ENCODE measurements at places on chromosomes 6 and 20.

DNA sequence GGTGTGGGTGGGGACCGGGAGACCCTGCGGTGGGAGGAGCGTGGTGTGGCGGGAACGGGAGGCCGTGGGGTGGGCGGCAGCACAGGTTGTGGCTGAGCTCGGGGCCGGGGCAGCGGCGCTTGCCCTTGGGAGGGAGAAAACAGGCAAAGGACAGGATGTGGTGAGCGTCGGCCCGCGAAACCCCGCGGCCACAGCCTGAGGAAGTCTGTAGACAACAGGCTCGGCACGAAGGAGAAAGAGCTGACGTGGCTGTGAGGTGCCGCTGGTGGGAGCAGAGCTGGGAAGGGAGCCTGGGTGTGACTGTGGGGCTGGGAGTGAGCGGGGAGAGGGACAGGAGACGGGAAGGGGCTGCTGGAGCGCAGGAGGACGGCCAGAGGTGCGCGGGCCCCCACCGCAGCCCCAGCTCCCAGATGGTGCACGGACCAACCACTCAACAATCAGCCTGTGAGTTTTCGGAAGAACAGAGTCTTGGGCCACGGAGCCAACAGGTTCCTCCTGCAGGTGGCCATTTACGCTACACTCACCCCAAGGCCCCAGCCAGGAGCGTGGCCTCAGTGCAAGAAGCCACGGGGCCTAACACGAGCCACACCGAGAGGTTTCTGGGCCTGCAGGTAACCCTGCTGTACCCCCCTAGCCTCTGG lies 202.8 kb downstream of the DLL1 start:
- peak; percentile 97 for DNase-seq

GRCh38 chr20:59774921-59775686 lies 158.3 kb downstream of the SYCP2 start:
- no peak for DNase-seq

- no peak for DNase-seq
Measured at GRCh38 chr6:12138381-12138780, 126.3 kb downstream of the HIVEP1 start.

GRCh38 chr6:41935193-41935574 lies 6.4 kb downstream of the CCND3 start:
- DNase-seq = peak; percentile 43

DNA sequence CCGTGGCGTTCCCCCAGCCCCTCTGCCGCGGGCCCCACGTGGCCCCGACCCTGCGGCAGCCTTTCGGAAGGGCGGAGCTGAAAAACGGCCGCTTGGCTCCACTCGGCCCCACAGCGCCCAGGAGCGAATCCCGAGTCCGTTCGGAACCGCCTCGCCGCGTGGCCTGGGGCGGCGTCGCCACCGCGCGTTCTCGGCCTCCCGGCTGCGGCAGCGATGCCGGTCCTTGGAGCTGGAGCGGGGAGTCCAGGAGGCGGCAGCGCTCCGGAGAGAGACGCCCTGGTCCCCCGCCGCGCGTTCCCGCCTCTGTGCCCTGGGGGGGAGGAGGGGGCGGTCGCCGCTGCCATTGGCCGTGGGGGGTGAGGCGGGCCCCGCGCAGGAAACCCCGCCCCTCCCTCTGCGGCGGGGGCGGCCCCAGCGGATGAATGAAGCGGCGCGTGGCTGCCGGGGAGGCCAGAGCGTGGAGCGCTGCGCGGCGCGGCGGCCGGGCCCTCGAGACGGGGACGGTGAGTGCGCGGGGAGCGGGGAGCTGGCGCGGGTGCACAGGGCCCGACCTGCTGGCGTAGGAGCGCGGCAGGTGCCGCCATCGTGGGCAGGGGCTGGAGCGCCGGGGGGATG lies at the start of gene SLCO4A1:
TSS of gene SLCO4A1 (plus strand) at position 453 of the 615 bp plus-strand sequence. CDS start 13,952 bp downstream, outside the sequence.
- peak; percentile 95 for DNase-seq

DNA sequence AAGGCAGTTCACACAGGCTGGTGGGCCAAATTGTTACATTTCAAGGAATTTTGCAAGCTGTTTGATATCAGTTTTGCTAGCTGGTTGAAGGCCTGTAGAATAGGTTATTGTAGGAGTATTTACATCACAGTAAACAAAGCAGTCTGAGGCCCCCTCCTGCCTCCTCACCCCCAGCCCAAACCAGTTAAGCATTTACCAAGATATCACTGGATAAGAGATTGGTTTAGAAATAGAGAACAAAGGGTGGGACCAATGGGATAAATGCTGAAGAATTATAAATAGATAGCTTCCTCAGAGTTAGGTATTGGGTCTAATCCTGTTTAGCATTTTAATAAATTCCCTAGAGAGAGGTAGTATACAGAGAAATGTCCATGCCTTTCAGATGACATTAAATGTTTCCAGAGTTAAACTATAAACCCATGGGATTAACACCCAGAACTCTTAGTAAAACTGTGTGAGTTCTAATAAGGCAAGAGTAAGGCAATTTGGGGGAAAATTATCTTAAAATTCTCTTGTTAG lies 2.3 kb upstream of the PHACTR2 start:
- DNase-seq = no peak

GRCh38 chr6:35919085-35919826 lies 1.6 kb downstream of the SRPK1 start:
- DNase-seq = peak; percentile 68

DNA sequence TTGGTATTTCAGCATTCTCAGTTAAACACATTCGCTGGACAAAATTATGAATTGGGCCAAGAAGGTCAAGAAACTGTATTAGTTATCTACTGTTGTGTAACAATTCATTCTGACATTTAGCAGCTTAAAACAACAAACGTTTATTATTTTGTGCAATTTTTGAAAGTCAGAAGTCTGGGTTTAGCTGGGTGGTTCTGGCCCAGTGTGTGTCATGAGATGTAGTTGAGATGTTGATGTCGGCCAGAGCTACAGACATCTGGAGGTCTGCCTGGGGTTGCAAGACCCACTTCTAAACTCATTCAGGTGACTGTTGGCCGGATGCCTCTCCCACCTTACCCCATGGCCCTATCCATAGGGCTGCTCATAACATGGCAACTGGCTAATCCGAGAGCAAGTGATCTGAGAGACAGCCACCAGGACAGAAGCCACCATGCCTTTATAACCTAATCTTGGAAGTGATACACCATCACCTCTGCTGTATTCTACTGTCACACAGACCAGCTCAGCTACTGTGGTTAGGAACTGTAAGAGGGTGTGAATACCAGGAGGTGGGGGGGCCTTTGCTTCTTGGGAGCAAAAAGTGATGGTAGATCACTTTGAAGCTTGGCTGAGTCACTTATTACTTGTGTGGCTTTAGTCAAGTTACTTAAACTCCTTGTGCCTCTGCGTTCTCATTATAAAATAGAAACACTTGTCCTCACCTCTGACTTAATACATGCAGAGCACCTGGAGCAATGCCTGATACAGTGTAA lies 217.0 kb upstream of the MYLIP start:
- DNase-seq = no peak

DNA sequence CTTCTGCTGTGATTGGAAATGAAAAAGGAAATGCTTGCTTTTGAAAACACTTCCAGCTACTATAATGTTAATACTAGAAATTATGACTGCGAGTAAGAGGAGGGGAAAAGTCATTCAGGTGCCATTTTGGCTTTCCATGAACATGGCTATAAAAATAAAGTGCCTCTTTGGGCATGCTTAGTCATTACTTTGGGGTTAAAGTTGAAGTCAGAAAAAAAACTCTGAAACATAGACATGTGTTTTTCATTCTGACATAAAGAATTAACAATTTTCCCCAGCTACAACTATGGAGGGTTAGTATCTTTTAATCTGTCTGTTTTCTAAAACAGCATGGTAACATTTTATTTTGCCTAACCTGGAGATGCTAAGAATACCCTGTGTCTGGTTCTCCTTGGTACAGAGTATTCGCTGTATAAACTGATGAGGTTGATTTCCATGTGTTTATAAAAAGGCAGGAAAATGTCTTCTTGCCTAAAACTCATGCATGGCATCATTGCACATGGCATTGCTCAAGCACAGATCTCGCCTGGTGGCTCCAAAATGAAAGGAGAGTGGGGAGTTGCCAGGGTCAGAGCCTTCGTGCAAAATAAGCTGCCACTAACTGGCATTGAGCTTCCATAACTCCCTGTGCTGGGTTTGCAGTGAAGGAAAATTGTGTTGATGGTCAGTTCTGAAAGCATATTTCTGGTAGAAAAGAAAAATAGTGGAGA lies 188.9 kb downstream of the KCNQ5 start:
- no peak for DNase-seq

DNA sequence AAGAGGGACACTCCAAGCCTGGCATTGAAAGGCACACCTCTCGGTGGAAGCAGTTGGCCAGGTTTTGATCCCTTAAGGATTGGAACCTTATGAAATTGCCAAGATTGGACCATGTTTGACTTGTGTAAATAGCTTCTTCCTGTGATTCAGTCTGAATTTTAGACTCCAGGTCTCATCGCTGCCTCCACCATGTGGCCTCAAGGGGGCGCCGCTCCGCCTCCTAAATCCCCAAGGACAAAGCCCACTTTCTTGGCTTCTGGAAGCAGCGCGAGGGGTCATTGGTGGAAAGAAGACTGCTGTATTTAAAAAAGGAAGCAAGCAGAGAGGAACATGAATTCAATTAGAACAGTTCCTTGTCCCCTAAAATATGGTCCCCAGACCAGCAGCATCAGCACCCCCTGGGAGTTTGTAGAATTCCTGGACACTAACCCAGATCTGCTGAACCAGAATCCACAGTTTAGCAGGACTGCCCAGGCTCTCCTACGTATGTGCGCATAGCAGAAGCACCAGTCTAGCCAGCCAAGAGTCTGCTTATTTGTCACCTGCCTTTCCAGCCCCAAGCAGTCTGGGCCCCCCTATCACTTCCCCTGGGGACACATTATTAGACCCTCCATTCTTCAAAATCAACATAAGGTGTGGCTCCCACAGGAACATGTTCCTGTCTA lies 108.5 kb downstream of the LY86 start:
- peak; percentile 95 for DNase-seq

- no peak for DNase-seq
Measured at GRCh38 chr6:119294984-119295383, 54.6 kb downstream of the MAN1A1 start.

- DNase-seq = peak; percentile 67
Measured at GRCh38 chr6:66897576-66897975, 1190.5 kb upstream of the EYS start.

GRCh38 chr6:42269974-42270510 lies 52.4 kb upstream of the MRPS10 start:
- no peak for DNase-seq

GRCh38 chr6:97438011-97438671 lies 155.1 kb upstream of the MMS22L start:
- no peak for DNase-seq

GRCh38 chr6:50952092-50952907 lies 133.6 kb downstream of the TFAP2B start:
- DNase-seq = peak; percentile 11

- DNase-seq = peak; percentile 62
Measured at GRCh38 chr6:142444881-142445301, 143.1 kb downstream of the ADGRG6 start.

DNA sequence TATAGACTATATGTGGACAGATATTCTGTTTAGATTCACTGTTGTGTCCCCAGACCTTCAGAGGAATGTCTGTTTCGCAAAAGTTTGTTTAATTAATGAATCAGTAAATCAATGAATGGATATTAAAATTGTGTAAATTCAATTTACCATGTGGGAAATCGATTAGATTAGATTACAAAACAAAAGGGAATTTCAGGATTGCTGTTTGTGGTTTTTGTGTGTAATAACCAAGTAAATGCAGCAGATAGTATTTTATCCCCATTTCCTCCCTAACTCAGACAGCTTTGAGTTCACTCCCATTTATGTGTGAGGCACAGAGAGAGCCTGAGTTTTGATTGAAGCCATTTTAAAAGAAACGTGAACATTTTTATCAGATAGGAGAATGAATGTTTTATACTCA lies 214.8 kb downstream of the ADGB start:
- no peak for DNase-seq

Measured in NB4 (cell line).